ENCODE measurements at places on chromosomes 7 and 10.
A peak's percentile ranks its signal among the peaks of the same experiment; 100 is the strongest.

- peak; percentile 82 for DNase-seq
These were observed 70.3 kb upstream of the NANOS1 start for GRCh38 chr10:118958984-118959925.

DNA sequence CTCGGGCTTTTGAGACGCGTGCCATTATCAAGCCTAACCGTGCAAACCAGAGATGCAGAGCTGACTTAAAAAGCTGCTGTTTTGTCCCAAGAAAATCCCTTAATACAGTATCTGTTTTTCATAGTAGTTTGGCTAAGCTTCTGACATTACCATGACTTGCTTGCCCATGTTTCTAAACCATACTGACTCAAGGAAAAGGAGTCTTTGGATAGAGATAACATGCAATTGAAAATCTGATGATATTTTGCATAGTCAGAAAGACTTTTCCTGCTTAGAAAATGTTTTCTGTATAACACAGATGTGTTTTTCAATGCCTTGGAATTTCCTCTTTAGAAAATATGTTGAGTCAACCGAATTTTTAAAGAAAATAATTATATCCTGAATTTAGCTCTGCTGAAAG, 21.5 kb upstream of the AKR1E2 start:
- no peak for DNase-seq

DNA sequence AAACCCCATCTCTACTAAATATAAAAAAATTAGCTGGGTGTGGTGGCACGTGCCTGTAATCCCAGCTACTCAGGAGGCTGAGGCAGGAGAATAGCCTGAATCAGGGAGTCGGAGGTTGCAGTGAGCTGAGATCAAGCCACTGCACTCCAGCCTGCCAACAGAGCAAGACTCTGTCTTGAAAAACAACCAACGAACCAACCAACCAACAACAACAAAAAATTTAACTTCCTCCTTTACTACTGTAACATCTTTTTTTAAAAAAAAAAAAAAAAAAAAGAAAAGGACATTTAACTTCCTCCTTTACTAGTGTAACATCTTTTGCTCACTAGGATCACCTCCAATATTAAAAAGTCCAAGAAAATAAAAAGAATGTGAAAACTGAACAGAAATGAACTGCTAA, 92.3 kb upstream of the TMEM168 start:
- DNase-seq: no peak

GRCh38 chr7:22137466-22137865, 191.8 kb upstream of the CDCA7L start:
- no peak for DNase-seq

GRCh38 chr10:113228530-113228929, 278.5 kb downstream of the TCF7L2 start:
- DNase-seq: no peak

DNA sequence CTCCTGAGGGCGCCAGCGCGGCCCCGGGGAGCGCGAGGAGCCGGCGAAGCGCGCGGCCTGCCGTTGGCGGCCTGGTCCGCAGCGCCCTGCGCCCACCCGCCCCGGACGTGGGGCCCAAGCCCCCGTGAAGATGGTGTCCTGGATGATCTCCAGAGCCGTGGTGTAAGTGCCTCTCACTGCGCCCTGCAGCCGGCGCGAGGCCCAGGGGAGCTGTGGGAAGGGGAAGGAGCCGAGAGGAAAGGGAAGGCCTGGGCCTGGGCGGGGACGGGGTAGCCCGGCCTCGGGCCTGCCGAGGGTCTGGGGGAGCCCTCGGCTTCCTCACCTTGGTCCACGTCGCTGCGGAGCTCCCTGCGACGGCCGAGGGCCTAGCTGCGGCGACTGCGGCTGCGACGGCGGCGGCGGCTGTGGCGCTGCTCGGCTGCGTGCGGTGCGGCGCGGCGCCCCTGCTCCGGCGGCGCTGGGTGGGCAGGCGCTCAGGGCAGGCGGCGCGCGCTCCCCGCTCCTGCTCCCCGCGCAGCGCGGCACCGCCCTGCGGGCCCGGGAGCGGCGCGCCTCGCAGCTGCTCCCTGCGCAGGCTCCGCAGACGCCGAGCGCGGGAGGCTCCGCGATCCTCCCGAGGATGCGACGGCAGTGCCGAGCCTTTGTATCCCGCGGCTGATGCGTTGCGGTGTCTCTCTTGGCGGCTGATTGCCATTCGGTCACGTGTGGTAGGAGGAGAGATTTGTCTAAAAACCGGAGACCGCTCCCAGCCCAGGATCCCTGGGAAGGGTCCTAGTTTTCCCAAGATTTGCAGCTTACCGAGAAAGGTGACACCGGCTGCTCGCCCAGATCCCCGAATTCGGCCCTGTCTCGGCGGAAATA, 445 bp downstream of the REEP3 start:
- peak; percentile 56 for DNase-seq

DNA sequence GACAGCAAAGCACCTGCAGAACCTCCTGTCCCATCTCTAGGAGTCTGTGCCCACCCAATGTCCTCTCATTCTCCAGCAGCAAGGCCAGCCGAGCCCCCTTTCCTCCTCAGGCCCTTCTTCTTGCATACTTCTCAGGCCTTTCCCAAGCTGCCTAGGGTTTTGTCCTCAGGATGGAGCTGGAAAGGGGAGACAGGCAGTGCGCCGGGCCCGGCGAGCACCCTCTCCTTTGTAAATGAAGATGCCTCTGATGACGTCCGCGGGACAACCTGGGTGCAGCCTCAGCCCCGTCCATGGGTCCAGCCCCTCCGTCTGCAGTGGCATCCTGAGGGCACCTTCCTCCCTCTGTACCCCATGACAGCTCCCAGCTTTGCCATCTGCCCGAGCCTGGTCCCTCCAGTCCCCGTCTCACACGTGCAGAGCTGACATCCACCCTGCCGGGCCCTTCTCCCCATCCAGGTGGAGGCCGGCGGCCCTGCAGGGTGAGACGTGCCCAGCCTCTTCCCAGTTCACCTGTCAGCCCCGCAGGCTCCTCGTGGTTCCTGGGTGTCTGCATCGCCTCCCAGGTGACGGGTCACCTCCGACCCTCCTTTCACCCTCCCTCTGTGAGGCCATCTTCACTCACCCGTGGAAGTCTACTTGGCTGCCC, 36.4 kb downstream of the JAKMIP3 start:
- DNase-seq: no peak

- DNase-seq: no peak
These were observed 82.4 kb downstream of the SHH start for GRCh38 chr7:155729847-155730246.

GRCh38 chr7:33673029-33673700, 232.2 kb upstream of the BMPER start:
- DNase-seq: no peak

DNA sequence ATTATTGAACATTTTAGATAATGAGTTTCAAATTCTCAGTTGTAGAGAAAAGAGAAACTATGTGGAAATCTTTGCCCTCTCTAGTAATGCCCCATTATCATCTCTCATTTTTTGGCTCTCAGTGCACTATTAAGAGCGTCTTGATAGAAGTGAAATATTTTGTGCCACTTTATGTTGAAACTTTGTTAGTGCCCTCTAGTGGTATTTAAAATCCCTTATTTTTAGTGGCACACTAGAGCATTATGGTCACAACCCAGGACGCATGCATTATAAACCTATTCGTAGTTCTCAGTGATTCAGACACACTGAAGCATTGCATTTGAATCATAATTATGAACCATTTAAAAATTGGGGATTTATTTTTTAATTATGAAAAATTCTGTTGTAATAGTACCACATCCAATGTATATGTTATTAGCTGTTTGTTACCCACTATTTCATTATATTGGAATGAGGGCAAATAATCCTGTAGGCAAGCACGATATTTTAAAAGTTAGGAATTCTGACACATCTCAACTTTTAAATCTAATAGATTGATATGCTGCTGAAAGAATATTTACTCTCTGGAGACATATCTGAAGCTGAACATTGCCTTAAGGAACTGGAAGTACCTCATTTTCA, 21.9 kb downstream of the PDCD4 start:
- no peak for DNase-seq

DNA sequence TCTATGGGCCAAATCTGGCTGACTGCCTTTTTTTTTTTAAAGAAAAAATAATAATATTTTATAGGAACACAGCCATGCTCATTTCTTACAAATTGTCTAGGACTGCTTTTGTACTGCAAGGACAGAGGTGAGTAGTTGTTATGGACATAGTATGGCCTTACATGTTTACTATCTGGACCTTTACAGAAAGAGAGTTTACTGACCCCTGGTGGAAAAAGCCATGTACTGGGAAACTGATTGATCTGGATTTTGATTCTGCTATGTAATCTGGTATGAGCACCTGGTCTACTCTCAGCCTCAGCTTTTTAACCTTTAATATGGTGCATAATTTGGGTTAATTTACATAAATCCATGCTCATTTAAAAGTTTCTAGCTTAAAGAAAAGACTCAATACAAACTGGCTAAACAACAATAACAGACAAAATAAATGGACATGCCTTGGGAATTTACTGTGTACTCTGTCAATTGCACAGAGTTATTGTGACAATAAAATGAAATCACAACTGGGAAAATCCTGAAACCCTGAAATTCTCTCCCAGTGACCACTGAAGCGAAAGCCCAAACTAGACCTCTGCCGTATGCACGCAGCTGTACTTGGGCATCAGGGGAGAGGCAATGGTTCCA, 260.7 kb downstream of the BMPER start:
- no peak for DNase-seq

DNA sequence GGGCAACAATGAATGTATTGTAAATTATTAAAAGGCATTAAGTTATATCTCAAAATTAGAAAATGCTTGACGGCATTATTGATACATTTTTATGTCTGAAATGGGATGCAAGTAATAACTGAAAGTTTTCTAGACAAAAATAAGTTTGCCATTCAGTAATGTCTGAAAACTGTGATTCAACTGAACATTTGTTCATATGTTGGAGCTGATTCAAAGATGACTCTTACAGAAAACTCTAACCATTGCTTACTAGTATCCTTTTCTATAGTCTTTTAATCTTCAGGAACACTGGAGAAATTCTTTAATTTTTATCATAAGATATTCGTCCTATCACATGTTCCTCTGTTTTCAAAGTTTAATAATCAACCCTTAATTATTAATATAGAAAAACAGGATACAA, 71.1 kb upstream of the TFEC start:
- no peak for DNase-seq

GRCh38 chr7:24283554-24283896, 465 bp upstream of the NPY start:
- no peak for DNase-seq

GRCh38 chr10:70490142-70490541, 11.6 kb downstream of the PALD1 start:
- no peak for DNase-seq

DNA sequence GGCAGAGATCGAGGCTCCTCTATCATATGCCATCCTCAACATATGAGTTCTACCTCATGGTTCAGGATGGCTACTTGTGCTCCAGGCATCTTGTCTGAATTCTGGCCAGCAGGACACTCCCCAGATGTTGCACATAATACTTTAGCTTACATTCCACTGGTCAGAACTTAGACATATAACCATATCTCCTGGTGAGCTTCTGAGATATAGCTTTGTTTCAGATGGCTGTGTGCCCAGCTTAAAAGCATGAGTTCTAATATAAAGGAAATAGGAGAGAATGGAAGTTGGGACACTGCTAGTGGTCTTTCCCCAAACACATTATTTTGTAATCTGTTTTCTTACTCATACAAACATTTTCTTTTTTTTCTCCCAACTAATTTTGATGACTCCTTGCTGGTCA, 50.8 kb upstream of the IFRD1 start:
- no peak for DNase-seq

- no peak for DNase-seq
These were observed 96.9 kb downstream of the XRCC2 start for GRCh38 chr7:152579070-152579469.

GRCh38 chr10:132418527-132419416, 21.8 kb downstream of the PWWP2B start:
- peak; percentile 94 for DNase-seq

DNA sequence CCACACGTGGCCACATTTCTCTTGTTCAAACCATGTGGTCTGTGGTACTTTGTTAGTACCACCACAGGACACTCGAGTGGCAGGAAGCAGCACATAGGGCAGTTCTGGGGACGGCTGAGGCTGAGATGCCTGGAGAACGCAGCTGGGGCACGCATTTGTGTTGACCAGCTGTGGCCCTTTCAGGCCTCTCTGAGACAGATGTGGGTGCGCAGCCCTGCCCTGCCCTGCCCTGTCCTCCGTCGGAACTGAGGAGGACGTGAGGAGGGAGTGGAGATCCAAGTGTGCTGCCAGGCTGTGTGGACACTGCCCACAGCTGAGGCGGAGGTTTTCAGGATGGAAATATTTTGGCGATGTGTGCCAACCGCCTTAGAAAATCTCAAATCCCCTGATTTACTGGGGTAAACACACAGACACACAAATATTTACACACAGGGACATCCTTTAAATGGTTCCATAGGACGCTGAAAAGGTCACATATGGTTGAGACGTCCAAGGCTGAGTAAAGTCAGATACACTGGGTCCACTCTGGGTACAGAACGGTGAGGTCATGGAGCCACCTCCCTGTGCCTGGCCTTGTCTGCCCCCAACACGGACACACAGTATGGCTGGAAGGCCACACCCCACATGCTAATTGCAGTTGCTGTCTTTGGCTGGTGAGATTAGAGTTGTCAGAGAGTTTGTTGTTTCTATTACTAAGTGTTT, 14.8 kb downstream of the BHLHA15 start:
- DNase-seq: no peak

- no peak for DNase-seq
These were observed 13.0 kb downstream of the FAM20C start for GRCh38 chr7:205115-206010.

GRCh38 chr10:79941585-79942210, 7.2 kb downstream of the SFTPD start:
- DNase-seq: no peak

DNA sequence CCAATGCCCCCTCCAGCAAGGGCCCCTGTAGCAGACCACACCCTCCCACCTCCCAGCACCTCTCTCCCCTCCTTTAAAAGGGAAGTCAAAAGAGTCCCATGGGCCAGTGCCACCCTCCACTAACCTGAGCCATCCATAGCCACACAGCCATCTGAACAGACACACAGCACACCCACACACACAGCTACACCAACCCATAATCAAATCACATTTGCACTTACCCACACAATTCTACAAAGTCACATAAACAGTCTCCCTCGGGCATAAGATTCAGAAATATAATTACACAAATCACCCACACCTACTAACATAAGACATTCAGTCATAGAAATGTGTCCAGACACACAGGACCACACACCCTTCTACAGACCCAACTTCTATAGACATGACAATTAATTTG, 96.3 kb downstream of the HIF1AN start:
- DNase-seq: no peak

DNA sequence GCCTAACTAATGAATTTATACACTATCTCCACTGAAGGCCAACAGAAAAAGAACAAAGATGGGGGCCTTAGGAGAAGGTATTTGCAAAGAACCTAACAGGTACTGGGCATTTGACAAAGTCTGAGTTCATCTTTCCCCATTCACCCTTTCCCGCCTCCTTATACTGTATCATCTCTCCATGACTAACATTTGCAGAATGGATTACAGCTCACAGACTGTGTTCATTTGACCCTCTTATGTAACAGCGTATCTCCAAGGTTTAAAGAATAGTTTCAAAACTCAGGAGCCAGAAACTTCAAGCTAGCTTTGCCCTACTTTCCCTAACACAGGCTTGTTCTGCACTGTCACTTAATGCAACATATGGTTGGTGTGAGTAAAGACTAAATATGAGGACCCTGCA, 238.7 kb upstream of the CELF2 start:
- DNase-seq: no peak

All from upper lobe of left lung (tissue), 6 donors.